ENCODE measurements at places on chromosomes 16 and 17. TPM values are rescaled to one million over a fixed set of nuclear protein-coding genes. Genes with fewer than 3 reads are reported as not detected.

CMTM2 gene
- polyA plus RNA-seq: not detected

BCL6B gene
- 10.3 TPM for polyA plus RNA-seq

RBL2 gene
- 16.7 TPM for polyA plus RNA-seq

FBXO39 gene
- polyA plus RNA-seq: 0.14 TPM

CA5A gene
- 0.08 TPM for polyA plus RNA-seq

SLFN12L gene
- polyA plus RNA-seq: 0.14 TPM

RND2 gene
- 0.10 TPM for polyA plus RNA-seq

SNAI3 gene
- 4.4 TPM for polyA plus RNA-seq

KRT33B gene
- not detected for polyA plus RNA-seq

TAT gene
- polyA plus RNA-seq: not detected

KRT26 gene
- not detected for polyA plus RNA-seq

Data from heart left ventricle (tissue), 16 donors.